ENCODE measurements at places on chromosomes 1 and 21. TPM values are rescaled to one million over a fixed set of nuclear protein-coding genes. Genes with fewer than 3 reads are reported as not detected.

Gene ZSWIM5
- 4.7 TPM for total RNA-seq

Gene SEMA4A
- 10.3 TPM for total RNA-seq

Gene TMCO4
- total RNA-seq, result 8.8 TPM

Gene CTSE
- not detected for total RNA-seq

Gene RGS8
- total RNA-seq, result 14.2 TPM

Gene MIXL1
- 61.1 TPM for total RNA-seq

Gene ADPRS
- total RNA-seq, result 112 TPM

Gene PGBD2
- total RNA-seq, result 3.6 TPM

GRCh38 chr1:147651466-147651865, 18.9 kb downstream of the ACP6 start:
- no peak for DNase-seq

GRCh38 chr21:36109868-36110267, 25.0 kb upstream of the CBR3 start:
- no peak for DNase-seq

GRCh38 chr1:201631037-201631436, 92.1 kb downstream of the NAV1 start:
- DNase-seq, result no peak

- no peak for DNase-seq
Measured at GRCh38 chr21:25895565-25896205, 160.9 kb downstream of the GABPA start.

DNA sequence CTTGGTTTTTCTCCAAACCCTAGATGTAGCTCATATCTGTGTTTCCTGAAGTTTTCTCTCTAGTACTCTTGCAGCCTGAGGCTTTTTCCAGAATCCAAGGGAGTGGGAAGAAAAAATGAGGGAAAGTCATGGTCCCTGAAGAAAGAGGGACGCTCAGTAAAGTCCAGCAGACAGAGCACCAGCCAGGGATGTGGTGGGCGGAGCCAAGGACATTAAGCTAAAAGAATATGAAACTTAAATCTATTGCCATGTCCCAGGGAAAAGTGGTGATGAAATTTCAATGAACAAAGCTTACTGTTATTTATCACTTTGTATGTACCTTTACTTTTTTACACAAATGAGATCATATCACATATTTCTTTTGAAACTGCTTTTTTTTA, 430.2 kb downstream of the USP25 start:
- DNase-seq, result no peak

GRCh38 chr1:9590201-9590600, 1.5 kb downstream of the TMEM201 start:
- peak; percentile 38 for DNase-seq

DNA sequence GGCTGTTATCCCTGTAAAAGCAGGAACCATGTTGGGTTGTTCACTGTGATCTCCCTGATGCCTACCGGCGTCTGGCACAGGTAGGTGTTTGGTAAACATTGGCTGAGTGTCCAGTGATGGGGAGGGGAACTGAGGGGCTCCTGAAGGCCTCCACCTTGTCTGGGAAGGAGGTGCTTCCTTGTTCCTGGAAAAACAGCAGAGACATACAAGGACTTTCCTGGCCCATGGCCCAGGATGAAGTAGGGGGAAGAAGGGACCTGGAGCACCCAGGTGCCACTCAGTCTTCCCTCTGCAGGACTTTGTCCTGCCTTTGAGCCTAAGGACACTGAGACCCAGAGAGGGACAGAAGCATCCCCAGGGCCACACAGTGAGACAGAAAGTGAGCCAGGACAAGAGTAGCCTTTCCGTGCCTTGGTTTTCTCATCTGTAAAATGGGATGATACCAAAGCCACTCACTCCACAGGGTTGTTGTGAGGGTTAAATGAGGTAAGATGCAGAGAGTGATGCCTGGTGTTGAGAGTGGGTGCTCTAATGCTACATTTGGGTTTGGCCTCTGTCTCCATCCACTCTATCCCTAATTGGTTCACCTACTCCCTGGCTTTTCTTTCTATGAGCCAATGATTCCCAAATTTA, 6.1 kb upstream of the HEYL start:
- no peak for DNase-seq

GRCh38 chr1:56817716-56818463, 1.3 kb downstream of the FYB2 start:
- DNase-seq, result no peak

DNA sequence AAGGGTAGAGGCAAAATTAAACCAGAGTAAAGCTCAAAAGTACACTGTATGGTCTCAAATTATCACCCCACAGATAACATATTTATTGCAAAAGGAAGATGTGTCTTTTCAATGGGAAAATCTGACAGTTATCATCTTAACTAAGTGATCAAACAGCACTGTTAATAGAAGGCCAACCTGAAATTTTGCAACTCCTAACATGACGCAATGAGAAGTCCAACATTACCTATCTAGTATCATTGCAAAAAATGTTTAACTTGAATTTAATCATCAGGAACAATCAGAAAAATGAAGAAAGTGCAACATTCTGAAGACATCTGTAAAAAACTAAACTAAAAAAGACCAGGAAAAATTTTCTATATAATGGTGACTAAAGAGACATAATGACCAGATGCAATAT, 156.7 kb upstream of the POGK start:
- no peak for DNase-seq

Measured in H7 (cell line).